ENCODE measurements at places on chromosomes 1 and 21. TPM values are rescaled to one million over a fixed set of nuclear protein-coding genes. Genes with fewer than 3 reads are reported as not detected.

The C1orf226 gene
- polyA plus RNA-seq, result 1.7 TPM

The GPR157 gene
- 1.1 TPM for polyA plus RNA-seq

The PGBD5 gene
- polyA plus RNA-seq, result 33.4 TPM

The CHD5 gene
- 0.35 TPM for polyA plus RNA-seq

The DIO1 gene
- polyA plus RNA-seq, result not detected

The GUCA2A gene
- not detected for polyA plus RNA-seq

The ITGB2 gene
- 21.0 TPM for polyA plus RNA-seq

The QSOX1 gene
- 26.5 TPM for polyA plus RNA-seq

The DSCAM gene
- 2.0 TPM for polyA plus RNA-seq

The CADM3 gene
- 0.92 TPM for polyA plus RNA-seq

The ALX3 gene
- not detected for polyA plus RNA-seq

The HUNK gene
- 6.3 TPM for polyA plus RNA-seq

The SMG5 gene
- 53.6 TPM for polyA plus RNA-seq

The RUNX3 gene
- 0.72 TPM for polyA plus RNA-seq

The GAS5 gene
- polyA plus RNA-seq, result 565 TPM

The SLC50A1 gene
- polyA plus RNA-seq, result 22.6 TPM

The SPATC1L gene
- polyA plus RNA-seq, result 8.2 TPM

The MFN2 gene
- polyA plus RNA-seq, result 64.6 TPM

The GSTM5 gene
- 19.8 TPM for polyA plus RNA-seq

The PLPP3 gene
- polyA plus RNA-seq, result 127 TPM

The AIRE gene
- polyA plus RNA-seq, result 0.15 TPM

The SPRR1B gene
- 0.37 TPM for polyA plus RNA-seq

The FBXO2 gene
- polyA plus RNA-seq, result 0.58 TPM

The LHX8 gene
- polyA plus RNA-seq, result not detected

The EPHA2 gene
- 8.9 TPM for polyA plus RNA-seq

The NPHS2 gene
- not detected for polyA plus RNA-seq

The UBQLN4 gene
- 49.4 TPM for polyA plus RNA-seq

The FCRL1 gene
- polyA plus RNA-seq, result 0.09 TPM

The TFF1 gene
- not detected for polyA plus RNA-seq

The SH3GLB1 gene
- polyA plus RNA-seq, result 167 TPM
